Gastrocnemius medialis (tissue), 4 donors: ENCODE measurements at places on chromosomes 11 and 22. TPM values are rescaled to one million over a fixed set of nuclear protein-coding genes. Genes with fewer than 3 reads are reported as not detected.
A peak's percentile ranks its signal among the peaks of the same experiment; 100 is the strongest.

Gene A4GALT
- total RNA-seq, result 11.4 TPM

Gene APOL1
- total RNA-seq, result 6.4 TPM

Gene TSGA10IP
- total RNA-seq, result not detected

Gene VPS26B
- total RNA-seq, result 15.4 TPM

Gene KRTAP5-8
- not detected for total RNA-seq

Gene NAALAD2
- total RNA-seq, result 0.09 TPM

- no peak for DNase-seq
Measured at GRCh38 chr11:20058749-20059458, 101.4 kb downstream of the DBX1 start.

GRCh38 chr22:17241576-17242330 lies 22.5 kb upstream of the ADA2 start:
- DNase-seq, result no peak

- no peak for DNase-seq
Measured at GRCh38 chr11:128261011-128261421, 326.3 kb downstream of the ETS1 start.

DNA sequence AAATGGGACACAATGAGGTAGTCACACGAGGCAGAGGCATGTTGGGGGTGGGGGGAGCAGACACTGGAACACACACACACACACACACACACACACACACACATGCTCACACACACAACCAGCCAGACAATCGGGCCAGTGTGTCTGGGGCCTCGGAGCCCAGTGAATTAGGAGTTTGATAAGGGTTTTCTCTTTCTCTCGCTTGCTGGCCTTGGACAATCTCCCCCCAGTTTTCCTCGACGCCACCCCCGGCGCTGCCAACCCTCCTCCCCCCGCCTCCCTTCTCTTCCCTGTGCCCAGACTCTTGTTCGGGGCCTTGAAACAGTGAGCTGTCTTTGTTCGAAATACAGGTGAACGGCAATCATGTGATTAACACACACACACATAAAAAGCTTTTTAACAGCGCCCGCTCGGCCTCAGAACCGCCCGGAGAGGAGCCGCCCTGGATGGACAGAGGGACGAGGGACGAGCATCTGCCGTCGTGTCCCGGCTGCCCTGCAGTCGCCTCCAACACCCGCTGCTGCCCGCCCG lies 1.5 kb upstream of the SOX10 start:
- DNase-seq, result no peak

DNA sequence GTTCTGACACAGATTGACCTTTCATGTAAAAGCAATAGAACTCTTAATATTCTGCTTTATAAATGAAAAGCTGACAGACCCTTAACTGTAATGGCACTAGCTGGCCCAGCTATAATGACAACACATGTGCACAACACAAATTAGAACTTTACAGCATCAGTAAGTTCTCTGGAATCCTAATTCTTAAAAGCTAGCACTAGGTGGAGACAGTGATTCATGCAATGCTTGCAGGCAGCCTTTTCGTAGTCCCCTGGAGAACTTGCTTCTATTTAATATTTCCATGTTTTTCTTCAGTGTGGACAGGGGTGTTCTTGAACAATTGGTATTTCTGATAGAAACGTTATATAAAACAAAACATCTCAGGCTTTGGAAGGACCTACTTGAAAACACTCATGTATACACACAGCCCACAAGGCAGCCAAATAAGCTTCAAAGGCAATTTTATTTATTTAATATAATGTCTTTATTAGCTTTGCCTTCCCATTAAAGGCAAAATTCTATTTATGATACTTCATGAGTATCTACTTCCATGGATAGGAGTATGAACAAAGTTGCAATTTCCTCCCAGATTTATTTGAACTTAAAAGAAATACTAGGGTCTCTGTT lies 374.3 kb upstream of the MPPED2 start:
- DNase-seq, result no peak

DNA sequence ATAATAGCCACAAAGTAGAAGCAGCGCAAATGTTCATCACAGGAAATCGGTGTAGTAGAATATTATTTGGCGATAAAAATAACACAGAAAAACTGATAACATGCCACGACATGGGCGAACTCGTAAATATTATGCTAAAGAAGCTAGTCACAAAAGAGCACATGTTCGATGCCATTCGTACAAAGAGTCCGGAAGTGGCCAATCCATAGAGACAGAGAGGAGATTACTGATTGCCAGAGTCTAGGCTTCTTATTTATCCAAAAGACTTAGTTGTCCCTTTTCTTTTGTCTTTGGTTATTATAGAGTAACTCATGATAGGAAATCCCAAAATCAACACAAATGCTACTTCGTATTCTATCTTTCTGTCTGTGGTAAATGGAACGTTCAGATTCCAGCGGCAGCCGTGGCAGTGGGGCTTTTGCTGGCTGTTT lies 56.5 kb downstream of the MED15 start:
- no peak for DNase-seq

GRCh38 chr11:35352077-35352888 lies 67.1 kb downstream of the SLC1A2 start:
- DNase-seq, result no peak

GRCh38 chr22:35601743-35602615 lies 15.2 kb downstream of the MB start:
- DNase-seq, result peak; percentile 94

DNA sequence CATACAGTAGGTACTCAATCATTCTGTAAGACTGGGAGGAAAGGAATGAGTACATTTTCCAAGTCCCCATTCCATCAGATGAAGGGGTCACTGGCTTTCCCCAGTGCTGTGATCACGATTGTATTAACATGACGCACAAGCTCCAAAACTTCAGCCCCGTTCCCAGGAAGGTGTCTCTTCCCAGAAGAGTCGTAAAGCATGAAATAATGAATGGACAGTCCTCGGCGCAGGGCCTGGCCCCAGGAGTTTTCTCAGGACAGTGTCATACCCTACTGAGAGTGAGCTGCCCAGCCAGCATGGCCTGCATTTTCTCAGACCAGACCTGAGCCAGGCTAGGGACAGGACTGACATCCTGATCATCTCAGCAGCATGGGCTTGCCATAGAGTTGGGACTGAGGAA lies 80.7 kb downstream of the PARVA start:
- DNase-seq, result no peak
